Activated CD4-positive, alpha-beta T cell treated with anti-CD3 and anti-CD28 coated beads for 4 hours (primary cell): ENCODE measurements at places on chromosomes 3 and 15.

DNA sequence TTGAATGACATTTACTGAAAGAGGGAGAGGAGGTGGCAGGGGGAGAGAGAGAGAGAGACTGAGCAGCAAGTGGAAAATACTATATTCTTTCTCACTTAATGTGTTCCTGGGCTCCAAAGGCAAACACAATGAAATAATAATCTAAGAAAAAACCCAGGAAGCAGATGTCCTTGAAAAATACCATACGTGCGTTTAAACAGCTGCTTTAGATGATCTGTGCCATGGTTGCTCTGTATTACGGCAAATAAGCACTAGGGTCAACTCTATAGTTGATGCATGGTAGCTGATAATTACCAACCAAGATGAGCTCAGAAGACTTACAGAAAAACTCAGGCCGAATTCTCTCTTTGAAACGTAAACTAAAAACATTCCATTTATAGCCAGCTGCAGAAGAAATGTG, 410.3 kb upstream of the TBL1XR1 start:
- DNase-seq, result no peak

DNA sequence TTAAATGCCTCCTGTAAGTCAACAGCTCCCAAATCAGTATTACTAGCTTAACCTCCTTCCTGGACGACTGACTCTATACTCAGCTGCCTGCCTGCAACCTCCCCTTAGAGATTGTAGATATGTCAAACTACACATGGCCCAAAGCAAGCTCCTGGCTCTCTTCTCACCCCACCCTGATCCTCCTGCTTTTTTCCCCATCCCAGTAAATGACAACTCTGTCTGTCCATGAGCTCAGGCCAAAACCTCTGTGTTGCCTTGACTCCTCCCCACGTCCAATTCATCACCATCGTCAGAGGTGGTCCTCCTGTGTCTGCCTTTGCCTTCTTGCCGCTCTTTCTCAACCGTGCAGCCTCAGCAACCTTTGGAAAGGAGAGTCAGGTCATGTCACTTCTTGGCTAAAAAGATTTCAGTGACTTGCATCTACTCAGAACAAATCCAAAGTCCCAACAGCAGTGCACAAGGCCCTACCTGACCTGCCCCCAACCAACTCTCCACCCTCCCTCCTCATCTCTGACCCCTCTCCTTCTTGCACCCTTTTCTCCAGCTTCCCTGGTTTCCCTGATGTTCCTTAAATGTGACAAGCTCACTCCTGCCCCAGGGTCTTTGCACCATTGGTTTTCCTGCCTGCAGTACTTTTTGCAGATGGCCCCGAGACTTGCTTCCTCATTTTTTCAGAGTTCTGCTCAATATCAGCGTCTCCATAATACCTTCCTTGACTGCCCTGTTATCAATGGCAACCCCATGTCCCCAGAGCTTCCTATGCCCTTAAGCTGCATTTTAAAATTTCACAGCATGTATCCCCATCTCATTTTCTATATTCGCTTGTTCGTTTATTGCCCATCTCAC, 52.8 kb downstream of the LSM3 start:
- no peak for DNase-seq

DNA sequence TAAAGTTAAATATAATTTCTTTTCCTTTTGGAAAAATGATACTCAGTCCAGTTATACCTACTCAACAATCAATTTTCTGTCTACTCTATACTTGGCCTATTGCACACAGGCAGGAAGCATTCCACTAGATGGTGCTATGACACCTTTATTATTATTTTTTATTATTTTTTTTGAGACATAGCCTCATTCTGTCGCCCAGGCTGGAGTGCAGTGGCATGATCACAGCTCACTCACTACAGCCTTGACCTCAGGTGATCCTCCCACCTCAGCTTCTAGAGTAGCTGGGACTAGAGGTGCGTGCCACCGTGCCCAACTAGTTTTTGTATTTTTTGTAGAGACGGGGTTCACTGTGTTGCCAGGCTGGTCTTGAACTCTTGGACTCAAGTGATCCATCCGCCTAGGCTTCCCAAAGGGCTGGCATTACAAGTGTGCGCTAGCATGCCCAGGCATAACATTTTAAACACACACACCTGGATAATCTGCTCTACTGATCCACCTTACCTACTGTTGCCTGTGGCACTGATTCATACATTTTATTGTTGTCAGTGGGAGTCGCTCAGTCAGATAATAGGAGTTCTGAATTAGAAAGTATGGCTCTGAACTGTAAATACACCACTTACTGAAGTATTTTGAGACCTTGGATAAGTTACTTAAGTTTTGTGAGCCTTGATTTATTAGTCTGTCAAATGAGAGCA, 56.2 kb downstream of the EIF3J start:
- DNase-seq, result peak; percentile 22

DNA sequence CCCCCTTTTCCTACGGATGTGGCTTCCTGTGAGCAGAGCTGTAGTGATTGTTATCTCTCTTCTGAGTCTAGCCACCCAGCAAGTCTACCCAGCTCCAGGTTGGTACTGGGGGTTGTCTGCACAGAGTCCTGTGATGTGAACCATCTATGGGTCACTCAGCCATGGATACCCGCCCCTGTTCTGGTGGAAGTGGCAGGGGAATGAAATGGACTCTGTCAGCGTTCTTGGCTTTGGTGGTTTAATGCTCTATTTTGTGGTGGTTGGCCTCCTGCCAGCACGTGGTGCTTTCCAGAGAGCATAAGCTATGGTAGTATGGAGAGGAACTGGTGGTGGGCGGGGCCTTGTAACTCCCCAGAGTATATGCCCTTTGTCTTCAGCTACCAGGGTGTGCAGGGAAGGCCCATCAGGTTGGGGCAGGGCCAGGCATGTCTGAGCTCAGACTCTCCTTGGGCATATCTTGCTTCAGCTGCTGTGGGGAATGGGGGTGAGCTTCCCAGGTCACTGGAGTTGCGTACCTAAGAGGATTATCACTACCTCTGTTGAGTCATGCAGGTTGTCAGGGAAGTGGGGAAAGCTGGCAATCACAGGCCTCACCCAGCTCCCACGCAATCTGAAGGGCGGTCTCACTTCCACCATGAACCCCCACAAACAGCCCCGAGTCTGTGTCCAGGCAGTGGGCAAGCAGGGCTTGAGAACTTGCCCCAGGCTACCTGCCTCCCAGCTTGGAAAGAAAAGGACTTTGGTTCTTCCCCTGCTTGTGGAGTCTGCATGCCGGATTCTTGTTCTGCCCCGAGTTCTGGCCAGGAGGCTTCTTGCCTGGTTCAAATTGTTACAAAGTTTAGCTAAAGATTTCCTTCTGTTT, 9.0 kb upstream of the ADGRG7 start:
- no peak for DNase-seq

DNA sequence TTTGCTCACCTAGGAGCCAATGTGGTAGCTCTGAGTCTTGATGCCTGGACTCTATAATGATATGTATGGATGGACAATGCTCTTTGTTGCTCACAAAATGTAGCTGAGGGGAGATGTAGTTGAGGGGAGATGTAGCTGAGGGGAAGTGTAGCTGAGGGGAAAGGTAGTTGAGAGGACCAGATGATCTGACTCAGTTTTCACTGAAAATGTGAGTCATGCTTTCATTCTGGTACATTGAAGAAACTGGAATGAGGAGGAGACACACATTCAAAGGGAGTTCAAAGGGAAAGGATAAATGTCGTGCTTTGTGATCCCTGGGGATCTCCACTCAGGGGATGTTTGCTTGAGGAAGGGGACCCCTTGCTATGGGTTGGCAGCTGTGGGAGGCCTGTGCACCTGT, 302.9 kb upstream of the TRIM42 start:
- no peak for DNase-seq

GRCh38 chr15:40090774-40091455, 17.8 kb downstream of the BMF start:
- DNase-seq, result no peak
